ENCODE measurements at places on chromosomes 7 and 10.

DNA sequence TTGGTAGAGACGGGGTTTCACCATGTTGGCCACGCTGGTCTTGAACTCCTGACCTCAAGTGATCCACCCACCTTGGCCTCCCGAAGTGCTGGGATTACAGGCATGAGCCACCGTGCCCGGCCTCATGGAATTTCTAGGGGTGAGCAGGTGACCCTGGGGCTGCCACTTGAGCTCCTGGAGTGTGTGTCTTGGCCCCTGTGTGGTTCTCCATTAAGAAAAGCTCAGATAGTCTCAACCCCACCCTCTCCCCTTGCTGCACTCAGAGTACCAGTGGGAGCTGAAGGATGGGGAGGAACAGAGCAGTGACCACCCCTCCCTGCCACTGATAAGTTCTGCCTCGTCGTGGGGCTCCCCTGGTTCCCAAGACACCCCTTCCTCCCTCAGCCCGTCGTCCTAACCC is 45.3 kb downstream of the RCC1L start:
- DNase-seq, result no peak

- DNase-seq, result no peak
Observed at GRCh38 chr10:58189269-58189668, 78.4 kb downstream of the IPMK start.

GRCh38 chr7:33195264-33195663 is 65.9 kb downstream of the BBS9 start:
- no peak for DNase-seq

- no peak for DNase-seq
Observed at GRCh38 chr7:98807068-98808048, 62.5 kb downstream of the TMEM130 start.

DNA sequence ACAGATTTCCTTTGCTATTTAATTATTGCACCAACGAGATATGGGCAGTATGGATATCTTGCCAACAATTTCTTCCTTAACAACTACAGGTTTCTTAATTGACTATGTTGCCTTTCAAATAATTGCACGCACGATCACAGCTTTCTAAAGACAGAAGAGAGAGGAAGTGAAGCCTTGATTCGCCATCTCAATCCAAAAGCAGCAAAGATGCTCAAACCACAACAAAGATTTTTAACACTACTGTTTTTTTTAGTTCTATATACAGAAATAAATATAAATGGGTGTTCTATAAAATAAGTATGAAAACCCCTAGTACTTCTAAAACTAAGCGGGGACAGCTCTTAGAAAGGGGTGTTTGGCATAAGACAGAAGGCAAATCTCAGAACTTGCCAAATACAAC is 251.3 kb downstream of the SFMBT2 start:
- DNase-seq, result no peak

DNA sequence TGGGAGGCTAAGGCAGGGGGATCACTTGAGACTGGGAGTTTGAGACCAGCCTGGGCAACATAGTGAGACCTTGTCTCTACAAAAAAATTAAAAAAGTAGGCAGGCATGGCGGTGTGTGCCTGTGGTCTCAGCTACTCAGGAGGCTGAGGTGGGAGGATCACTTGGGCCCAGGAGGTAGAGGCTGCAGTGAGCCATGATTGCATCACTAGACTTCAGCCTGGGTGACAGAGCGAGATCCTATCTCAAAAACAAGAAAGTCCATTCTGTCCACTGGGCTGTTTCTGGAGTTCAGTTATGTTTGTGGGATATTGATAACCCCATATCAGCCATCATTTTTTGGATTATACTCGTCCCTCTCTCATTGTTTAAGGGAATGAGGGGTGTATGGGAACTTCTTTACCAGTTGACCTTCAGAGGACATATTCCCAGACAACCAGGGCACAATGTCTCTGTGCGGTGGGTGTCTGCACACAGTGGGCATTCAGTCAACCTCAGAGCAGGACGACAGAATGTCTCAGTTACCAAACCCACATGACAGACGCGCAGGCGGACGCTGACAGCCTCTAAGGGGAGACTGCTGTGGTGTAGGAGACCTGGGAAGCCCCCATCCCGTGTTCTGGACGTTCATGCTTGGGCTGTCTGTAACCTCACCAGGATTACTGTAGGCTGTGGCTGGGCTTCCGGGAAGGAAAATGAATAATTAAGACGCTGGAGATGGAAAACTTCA is 69.4 kb downstream of the CARD11 start:
- DNase-seq, result no peak

DNA sequence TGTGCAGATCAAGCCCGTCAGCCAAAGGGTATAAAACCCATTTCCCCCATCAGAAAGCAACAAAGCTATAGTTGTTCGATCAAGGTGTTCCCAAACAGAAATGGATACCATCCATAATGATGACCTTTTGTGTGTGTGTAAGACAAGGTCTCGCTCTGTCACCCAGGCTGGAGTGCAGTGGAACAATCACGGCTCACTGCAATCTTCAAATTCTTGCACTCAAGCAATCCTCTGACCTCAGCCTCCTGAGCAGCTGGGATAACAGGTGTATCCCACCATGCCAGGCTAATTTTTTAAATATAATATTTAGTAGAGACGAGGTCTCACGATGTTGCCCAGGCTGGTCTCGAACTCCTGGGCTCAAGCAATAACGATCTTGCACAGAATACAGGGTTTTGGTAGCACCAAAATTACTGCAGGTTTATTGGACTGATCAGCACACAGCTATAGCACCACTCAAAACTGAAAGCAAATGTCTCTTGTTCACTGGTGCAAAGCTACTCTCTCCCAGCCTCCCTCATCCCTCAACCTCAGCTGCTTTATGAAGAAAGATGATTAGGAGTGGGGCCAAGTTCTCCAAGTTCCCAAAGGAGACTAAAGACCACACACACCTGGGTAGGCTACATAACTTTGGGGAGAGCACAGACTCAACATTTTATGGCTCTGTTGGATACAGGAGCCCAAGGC is 80.5 kb downstream of the ABI1 start:
- no peak for DNase-seq

- no peak for DNase-seq
Observed at GRCh38 chr10:86387178-86387794, 20.7 kb upstream of the GRID1 start.

GRCh38 chr10:1120801-1121211 is 64.6 kb downstream of the WDR37 start:
- no peak for DNase-seq

- DNase-seq, result no peak
Observed at GRCh38 chr7:55556031-55556430, 16.3 kb downstream of the VOPP1 start.

GRCh38 chr10:114499630-114500190 is 95.4 kb upstream of the AFAP1L2 start:
- peak; percentile 53 for DNase-seq

- no peak for DNase-seq
Observed at GRCh38 chr10:100792574-100792973, 47.2 kb downstream of the PAX2 start.

DNA sequence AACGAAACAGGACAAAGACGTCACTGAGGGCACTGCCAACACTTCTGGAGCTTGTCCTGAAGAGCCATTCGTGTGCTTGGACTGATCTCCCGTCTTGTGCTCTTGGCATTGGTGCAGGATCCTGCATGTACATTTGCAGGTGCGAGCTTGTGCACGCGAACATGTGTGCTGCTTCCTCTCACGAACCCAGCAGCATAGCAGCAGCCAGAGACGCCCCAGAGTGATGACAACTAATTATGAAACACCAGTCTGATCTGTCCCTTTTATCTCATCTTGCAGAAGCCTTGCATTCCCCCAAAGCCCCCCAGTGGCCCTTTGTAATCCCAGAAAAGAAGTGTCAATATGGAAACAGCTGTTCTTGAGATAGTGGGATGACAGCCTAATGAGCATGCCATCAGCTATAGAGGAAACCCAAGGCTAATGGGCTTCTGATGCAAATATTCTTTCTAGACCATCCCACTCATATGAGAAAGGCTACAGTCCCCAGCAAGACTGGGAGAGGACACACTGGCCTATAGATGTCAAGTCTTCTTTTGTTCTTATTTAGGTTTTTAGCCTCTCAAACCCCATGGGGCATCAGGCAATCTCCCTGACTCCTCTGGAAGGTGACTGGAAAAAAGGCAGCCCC is 310.6 kb downstream of the FRMD4A start:
- no peak for DNase-seq

GRCh38 chr7:32218741-32219288 is 148.6 kb upstream of the PDE1C start:
- DNase-seq, result no peak

GRCh38 chr10:125015356-125015944 is 73.5 kb downstream of the ZRANB1 start:
- DNase-seq, result no peak

DNA sequence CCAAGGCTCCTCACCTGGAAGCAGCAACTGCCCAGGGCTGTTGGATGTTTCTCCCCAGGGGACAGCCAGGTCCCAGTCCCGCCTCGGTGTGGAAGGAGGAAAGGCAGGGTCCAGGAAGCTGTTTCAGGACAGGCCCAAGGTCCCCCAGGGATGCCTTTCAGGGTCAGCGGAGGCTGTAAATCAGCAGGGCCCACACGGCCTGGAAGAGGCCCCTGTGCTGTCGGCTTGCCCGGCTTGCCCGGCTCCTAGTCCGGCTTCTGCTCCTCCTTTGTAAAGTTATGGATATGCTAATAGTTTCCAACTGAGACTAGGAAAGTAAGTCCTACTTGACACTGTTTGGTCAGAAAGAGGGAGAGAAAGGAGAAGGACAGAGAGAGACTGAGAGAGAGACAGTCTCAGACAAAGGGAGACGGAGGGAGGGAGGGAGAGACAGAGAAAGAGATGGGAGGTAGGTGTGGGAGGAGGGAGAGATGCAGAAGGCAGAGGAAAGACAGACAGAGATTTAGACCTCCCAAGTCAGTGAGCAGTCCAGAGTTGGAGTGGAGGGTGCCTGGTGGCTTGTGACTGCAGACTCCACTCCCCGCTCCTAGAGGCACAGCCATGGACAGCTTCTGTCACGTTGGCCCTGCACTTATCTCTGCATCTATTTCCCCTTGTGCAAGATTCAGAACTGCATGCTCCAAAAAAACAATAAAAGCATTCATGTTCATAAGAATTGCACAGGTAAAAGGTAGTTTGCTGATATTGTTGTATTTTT is 10.5 kb downstream of the IKZF1 start:
- DNase-seq, result no peak

DNA sequence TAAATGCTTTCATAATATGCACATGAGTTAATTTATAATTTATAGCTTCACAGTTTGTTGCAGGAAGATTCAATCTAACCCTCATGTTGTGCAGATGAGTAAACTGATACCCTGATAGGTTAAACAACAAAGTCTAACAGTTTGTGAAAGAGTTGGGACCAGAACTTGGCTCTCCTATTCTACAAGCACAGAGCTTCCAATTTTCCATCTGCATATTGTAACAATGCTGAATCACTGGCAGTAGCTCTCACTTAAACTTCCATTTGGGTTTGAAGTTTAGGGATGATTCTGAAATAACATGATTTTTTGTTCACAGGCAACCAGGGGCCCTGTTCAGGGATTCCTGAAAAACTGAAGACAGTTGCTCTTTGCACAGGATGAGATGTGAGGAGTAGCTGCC is 179.3 kb downstream of the XPNPEP1 start:
- no peak for DNase-seq

DNA sequence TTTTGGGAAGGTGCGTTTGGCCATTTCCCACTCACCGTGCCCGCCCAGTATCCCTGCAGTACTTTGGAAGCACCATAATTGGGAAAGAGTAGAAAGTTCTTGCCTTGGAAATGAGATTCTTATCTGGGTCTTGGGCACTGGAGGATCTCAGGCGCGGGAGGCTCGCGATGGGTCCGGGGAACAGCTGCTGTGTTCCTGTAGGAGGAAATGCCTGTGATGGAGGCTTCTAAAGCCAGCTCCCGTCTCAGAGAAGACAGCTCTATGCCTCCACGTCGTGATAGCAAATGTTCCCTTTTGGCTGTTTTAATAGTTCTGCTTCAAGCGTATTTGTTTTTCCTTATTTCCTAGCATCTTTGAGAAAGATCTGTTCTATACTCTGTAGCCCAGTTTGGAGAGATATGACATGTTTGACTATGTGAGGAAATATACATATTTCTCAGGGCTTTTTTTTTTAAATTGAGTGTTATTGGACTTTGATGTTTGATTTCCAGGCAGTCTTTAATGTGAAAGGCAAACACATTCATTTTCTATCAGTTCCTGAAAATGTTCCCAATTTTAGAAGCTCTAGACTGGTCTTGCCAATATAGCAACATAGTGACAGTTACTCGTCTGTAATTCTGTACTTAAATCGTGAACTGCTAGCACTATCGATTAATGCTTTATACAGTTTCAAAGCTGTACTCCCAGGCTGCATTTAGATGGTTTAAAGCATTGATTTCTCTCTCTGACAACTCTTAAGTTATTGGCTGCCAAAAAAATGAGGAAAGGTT is 280.8 kb downstream of the DPP6 start:
- DNase-seq, result no peak

GRCh38 chr7:94763268-94763667 is 107.3 kb upstream of the SGCE start:
- no peak for DNase-seq

GRCh38 chr10:76125900-76126299 is 694.5 kb downstream of the LRMDA start:
- no peak for DNase-seq

- DNase-seq, result peak; percentile 58
Observed at GRCh38 chr7:159197066-159197975, 52.7 kb upstream of the VIPR2 start.

DNA sequence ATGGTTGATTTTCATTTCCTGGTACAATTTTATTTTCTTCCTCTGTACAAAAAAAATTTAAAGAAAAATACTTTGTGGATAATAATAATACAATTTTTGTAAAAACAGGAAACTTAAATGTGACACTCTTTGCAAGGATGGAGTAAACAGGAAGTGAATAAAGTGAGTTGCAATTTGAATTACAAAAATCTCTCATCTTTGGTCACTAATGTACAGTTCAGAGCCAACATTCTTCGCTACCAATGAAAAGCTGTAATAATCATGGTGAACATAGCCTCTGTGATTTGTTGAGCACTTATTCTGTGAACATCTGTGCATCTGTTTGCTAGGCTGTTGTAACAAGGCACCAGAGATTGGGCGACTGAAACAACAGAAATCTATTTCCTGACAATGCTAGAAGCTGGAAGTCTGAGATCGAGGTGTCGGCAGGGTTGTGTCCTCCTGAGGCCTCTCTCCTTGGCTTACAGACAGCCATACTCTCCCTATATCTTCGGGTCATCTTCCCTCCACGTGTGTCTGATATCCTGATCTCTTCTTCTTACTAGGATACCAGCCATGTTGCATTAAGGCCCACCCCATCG is 295.3 kb upstream of the KLF6 start:
- DNase-seq, result no peak

DNA sequence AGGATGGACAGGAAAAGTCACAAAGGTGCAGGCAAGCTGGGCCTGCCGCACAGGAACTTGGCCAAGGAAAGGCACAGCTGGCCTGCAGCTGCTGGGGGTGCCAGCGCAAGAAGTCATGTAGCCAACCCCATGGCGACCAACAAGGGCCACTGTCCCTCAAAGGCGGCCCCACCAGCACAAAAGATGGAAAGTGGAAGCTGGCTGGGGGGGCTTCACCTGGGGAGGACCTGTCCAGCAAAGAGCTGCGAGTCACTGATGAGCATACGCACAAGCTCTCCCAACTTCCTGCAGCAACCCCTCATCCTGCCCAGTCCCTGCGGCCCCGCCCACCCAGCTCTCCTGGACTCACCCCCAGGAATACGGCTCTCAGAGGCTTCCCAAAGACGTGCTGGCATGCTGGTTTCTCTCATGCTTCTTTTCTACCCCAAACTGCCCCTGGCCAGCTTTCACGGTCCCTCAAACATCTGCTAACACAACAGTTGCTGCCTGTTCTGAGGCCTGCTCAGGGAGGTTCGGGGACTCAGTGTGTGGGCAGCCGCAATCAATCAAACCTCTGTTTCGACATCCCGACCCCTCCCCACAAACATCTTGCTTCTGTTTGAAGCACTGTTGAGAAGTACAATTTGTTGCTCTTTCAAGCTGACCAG is 67.6 kb downstream of the FAM53B start:
- no peak for DNase-seq

- no peak for DNase-seq
Observed at GRCh38 chr7:48876087-48876486, 48.3 kb upstream of the CDC14C start.

Measured in activated T-cell treated with anti-CD3 and anti-CD28 coated beads, Interleukin-2, amount 50 U/mL, for 1 hour (primary cell).